ENCODE measurements at places on chromosomes 7 and 10. TPM values are rescaled to one million over a fixed set of nuclear protein-coding genes. Genes with fewer than 3 reads are reported as not detected.
A peak's percentile ranks its signal among the peaks of the same experiment; 100 is the strongest.

DNA sequence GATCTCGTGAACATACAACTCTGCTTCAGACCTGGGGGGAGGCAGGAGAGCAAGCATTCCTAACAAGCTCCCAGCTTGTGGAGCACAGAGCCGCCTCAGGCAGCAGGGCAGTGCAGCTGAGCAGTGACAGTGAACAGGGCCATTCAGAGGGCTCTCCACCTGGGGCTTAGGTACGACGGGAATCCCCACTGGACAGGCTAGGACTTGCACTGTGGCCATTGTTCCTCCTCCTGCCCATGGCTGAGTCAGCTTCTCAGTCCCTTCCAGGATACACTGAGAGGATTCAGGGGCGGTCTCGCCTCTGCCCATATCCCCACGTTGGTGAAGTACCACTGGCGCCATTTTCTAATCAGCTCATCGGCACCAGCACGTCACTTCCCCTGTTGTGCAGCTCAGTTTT, 71.1 kb downstream of the FIGNL1 start:
- no peak for DNase-seq

GRCh38 chr7:139367438-139368155, 7.9 kb downstream of the LUC7L2 start:
- no peak for DNase-seq

The NDUFA5 gene
- polyA plus RNA-seq = 75.2 TPM

DNA sequence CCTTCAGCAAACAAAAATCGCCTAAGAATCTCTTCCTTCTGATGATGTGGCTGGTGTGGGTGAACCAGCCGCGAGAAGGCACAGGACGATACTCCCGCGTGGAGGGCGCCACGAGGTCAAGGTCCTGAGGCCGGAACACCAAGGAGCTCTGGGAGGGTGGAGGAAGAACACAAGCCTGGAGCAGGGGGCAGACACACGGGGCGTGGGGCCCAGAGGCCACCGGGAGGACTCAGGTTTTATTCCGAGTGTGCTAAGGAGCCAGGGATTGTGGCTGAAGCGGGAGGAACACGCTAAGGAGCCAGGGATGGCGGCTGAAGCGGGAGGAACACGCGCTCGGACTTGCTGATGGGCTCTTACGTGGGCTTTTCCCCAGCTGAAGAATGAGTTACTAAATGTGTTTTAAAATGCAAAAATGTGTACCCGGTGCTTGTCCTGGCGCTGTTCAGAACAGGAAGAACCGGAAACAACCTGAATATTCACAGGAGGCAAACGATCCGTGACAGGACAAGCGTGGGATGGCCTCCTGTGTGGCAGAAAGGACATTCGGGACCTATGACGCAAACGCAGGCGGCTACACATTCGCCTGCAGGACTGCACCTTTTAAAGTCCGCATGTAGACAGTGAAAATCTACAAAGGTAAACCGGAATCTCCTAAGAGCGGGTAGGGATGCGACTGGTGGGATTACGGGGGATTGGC, 64.0 kb downstream of the MAD1L1 start:
- no peak for DNase-seq

DNA sequence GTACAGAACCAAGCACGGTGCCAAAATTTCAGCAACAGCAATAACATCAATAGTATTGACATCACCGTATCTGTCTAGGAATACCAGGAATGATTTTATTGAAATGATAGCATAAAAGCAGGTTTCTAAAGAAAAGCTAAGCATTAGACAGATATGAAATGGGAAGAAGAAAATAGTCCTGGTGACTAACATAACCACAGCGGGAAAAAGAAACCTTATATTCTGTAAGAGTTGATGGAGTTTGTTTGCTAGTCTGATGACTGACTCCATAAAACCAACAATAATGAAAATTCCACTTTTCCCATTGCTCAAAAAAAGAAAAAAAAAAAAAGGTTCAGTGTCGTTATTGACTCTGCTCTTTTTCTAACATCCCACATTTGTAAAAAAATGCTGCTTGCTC, 668.3 kb downstream of the IPMK start:
- no peak for DNase-seq

The SYPL1 gene
- 51.0 TPM for polyA plus RNA-seq

The CFAP58 gene
- 0.37 TPM for polyA plus RNA-seq

- DNase-seq = no peak
Observed at GRCh38 chr7:16923019-16923418, 41.2 kb upstream of the AGR3 start.

DNA sequence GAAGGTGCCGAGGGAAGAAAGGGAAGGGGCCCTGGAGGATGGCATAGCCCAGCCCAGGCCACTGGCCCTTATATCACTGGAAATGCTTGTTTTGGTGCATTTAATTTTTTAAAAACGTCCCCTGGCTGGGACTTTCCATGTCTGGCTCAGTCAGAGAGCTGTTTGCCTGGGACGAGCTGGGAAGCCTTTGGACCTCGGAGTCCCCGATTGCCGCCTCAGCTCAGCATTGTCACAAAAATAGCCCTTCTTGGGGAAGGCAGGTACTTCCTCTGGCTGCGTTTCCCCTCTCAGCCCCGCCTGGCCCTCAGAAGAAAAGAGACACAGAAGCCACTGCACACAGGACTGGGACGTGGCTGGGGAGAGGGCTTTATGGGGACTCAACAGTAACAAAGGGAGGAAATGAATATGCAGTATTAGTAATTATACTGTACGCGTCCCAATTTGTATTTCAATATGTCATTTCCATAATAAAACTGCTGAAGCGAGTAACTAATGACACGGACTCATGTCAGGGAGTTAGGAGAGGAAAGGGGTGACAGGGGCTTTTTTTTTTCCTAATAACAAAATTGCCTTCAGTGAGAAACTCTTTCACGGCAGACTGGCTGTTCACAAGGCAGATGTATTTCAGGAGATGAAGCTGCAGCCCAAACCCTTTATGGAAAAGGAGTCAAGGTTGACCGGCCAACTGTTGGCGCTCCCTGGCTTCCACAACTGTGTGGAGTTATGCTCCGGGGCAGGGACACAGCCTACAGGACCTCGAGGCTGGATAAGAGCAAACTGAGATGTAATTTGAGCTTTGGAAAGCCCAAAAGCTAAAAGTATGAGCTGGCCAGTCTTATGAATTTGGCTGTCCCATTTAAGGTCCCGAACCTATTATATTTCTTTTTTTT, 31.0 kb upstream of the MXI1 start:
- DNase-seq = peak; percentile 26

DNA sequence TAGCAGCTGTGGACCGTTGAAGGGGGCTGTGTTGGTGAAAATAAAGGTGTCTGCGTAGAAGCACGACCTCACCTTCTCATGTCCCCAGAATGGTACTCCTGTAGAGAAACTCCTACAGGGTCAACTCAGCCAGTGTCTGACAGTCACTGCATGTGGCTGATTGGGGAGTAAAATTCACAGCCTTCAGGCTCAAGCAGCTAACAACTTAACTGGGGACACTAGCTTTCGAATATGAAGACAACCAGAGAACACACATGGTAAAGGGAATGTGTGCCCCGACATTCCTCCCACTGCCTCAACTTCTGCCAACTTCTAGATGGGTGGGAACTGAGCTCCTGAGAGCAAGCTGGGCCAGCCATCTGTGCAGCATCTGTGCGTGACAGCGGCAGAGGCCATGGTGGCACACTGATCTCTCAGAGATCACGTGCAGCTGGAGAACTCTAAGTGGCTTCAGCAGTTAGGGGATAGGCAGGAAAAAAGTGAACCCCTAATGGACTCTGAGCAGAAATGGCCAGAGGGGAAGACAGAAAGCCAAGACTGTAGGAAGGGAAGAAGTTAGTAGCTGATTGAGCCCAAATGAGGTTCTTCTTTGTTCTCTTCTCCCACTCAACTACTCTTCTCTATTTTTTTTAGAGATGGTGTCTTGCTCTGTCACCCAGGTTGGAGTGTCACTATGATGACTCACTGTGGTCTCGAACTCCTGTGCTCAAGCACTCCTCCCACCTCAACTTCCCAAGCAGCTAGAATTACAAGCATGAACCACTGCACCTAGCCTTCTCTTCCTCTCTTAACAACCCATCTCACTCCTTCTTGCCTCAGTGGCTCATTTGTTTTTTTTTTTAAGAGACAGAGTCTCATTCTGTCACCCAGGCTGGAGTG, 280.8 kb downstream of the ZEB1 start:
- DNase-seq = no peak

DNA sequence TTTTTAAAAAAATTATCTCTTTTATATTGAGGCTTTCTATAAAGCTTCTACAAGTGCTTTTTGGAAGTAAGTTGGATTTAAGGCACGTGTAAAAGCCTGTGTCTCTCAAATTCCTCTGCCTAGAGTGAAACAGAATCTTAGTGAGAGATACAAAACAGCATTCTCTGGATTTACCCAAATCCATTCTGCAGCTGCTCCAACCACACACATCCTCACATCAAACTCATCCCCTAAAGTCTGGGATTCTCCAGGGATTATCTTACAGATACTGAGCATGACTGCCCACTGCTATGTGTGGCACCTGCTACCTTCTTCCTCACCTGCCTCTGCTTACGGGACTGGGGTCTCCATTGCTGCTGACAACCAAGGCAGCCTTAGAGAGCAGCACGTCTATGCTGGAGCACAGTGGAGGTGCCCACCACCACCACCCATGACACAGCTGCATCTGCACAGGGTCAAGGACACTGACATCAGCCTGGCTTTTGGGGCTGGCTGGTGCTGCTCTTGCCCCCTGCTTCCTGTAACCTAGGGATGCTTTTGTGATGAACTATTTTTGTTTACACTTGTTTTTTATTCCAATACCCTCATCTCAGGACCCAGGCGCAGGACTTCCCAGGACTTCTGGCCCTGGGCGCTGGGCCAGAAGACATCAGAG, 139.2 kb upstream of the NAMPT start:
- DNase-seq = no peak

The ZNF33A gene
- polyA plus RNA-seq = 7.2 TPM

DNA sequence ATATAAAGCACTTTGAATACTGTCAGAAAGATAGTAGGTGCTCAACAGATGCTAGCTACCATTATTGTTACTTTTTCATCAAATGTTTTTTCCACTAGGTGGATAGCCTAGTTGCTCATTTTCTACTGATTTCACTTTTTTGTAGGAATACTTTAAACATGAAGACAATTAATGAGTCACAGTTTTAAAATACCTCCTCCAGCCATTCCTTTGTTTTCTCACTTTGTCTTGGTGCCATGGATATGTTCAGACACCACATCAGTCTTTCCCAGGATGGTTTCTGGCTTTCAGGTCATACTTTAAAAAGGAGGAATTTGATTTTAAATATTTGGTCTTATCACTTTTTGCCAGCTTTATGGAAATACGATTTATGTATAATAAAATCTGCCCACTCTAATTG, 147.1 kb upstream of the MGMT start:
- no peak for DNase-seq

DNA sequence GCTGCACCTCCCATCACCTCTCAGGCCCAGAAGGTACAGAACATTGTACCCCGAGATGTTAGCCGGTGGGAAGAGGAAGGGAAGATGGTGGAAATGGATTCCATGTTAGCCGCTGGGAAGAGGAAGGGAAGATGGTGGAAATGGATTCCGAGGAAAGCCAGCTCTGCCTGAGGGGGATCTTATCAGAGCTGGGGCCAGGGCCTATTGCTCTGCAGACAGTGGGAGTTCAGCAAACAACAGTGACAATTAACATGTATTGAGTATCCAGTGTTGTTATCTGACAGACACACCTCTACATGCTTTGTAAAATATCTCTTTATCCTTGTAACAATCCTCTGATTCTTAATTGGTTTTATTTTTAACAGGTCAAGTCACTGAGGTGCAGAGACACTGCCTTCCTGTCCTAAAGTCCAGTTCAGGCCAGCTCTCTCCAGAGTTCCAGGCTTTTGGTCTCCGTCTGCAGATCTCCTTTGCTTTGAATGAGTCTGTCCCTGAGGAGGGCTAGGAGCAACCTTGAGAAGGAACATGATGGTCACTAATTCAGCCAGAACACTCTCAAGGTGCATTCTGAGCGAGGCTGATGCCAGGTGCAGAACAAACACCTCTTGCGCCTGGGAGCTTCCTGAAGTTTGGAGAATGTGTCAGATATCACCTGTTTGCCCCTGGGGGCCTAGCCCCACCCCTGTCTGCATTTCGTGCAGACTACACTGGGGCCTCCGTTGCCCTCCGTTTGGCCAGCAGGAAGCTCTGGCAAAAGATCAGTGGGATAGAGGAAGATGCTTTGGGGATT, 82.4 kb upstream of the PODXL start:
- DNase-seq = no peak

- peak; percentile 98 for DNase-seq
Observed at GRCh38 chr10:119377451-119377957, 165.0 kb downstream of the RGS10 start.

DNA sequence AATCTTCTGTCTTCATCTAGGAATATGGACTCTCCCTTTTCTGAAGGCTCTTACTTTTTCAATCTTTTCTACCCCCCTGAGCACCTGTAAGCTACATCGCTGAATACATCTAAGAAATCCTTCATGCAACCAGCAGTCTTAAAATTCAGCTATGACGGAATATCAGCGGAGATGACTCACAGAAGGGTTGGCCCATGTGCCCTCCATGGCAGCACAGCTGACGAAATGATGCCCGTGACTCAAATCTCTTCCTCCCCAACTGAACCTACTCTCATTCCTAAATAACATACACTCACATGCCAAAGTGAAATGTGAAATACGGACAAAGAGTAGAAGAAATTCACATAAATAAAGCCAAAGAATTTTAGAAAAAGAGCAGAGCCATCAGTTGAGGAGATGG, 30.3 kb upstream of the NCAPG2 start:
- DNase-seq = no peak

The NEURL1 gene
- 71.6 TPM for polyA plus RNA-seq
